C1 segment of cervical spinal cord (tissue), 14 donors: ENCODE measurements at places on chromosomes 6 and 20.

DNA sequence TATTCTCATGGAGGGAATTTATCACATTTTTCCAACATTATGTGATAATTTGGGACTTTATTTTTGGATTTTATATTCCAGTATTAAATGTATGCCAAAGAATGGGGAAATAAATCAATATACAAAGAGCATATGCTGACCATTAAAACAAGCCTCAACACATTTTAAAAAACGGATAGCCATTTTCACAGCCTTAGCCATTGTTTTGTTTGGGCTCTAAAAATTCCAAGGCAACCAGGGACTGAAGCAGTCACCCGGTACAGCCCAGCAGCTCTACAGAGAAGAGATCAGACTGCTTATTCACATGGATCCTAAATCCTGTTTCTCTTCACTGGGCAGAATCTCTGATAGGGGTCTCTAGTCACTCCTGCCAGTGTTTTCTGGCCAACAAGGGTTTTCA lies 150.2 kb upstream of the OGFRL1 start:
- no peak for DNase-seq

DNA sequence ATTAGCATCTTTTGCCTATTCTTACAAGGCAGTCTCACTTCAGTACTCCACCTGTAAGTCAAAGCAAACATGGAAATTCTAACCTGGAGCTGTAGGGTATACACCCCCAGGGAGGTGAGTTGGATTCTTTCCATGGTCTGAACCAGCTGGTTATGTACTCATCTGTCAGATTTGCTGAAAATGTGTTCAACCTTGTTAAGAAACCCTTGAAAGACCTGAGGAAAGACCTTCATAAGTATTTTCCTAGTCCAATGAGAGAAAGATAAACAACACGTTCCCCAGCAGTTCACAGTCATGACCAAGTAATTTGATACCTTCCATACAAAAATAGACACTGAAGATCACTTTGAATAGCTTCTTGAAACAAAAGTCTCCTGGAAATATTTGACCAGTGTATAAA lies 42.5 kb downstream of the ID4 start:
- no peak for DNase-seq

GRCh38 chr6:32371229-32371628 lies 474 bp downstream of the TSBP1 start:
- no peak for DNase-seq

DNA sequence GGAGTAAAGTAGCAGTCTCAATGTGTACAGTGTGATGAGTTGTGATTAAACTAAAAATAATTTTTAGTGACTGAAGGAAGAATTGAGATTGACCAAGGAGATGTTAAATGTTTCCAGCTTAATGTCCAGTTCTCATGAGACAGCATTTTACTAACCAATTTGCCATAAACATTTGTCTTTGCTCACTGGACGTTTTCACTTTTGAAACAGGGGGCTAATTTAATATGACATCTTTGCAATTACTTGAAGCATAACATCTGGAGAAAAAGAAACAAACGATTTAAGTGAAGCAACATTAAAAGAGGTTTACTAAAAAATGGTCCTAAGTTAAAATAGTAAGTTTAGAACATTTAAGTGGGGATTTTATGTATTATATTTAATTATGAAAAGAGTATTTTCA lies 443.8 kb downstream of the BCKDHB start:
- no peak for DNase-seq

DNA sequence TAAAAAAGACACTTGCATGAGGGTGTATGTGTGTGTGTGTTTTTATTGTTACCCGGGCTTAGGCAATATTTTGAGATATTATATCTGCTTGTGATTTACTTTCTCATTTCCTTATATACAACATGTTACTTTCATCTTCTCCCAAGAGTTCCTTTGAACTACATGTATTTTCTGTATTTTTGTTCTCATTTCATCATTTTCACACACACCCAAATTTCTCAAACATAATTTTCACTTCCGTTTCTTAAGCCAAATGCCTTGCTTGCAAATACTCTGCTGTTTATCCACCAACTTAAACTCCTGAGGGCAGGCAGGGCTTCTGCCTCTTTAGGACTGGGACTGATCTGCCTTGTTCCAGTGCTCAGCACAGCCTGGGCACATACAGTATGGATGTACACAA lies 69.3 kb upstream of the FYN start:
- no peak for DNase-seq

DNA sequence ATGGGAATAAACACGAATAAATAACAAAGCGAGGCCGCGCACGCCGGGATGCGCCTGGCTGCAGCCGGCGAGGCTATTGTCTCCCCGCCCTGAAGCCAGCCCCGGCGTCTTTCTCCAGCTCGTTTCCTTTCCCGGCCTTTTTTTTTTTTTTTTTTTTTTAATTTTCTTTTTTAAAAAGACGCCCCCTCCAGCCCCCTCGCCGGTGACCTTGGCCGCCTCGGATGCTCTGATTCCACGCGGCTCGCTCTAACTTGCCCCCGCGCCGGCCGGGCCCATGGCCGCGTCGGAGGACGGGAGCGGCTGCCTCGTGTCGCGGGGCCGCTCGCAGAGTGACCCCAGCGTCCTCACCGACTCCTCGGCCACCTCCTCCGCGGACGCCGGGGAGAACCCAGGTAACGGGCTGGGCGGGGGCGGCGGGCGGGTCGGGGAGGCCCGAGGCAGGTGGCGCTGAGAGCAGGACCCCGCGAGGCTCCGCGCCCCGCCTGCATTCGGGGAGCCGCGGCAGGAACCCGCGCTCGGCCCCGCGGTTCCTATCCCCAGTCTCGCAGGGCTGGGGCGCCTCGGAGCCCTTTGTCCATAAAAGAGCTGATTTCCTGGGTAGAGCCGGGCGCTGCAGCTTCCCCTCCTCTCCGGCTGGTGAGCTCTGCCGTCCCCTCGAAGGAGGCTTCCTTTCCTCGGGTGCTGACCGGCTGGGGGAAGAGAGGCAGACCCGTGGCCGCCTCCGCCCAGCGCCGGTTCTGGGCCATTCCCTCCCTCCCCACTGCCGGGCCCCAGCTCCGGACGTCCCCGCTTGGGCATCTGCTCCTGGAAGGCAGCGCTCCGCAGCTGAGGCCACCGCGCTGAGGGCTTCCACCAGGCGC lies 631 bp downstream of the PHACTR3 start:
- peak; percentile 58 for DNase-seq

DNA sequence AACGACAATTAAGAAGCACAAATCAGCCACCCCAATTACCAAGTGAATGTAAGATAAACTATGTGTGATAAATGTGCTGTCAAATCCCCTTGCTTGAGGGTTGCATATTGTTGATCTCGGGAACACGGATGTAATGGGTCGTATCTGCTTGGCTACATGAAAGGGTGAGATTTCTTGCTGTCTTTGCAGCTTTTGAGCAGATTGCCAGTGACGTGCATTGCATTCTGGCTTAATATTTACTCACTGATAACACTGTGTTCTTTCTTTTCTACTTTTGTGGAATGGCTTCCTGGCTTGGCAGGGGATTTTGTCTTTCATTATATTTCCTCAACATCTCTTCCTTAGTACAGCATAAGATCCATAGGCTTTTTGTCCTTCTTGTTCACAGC lies 10.5 kb upstream of the FAM210B start:
- DNase-seq: no peak

- no peak for DNase-seq
Measured at GRCh38 chr6:160101277-160102205, 20.1 kb upstream of the SLC22A1 start.

DNA sequence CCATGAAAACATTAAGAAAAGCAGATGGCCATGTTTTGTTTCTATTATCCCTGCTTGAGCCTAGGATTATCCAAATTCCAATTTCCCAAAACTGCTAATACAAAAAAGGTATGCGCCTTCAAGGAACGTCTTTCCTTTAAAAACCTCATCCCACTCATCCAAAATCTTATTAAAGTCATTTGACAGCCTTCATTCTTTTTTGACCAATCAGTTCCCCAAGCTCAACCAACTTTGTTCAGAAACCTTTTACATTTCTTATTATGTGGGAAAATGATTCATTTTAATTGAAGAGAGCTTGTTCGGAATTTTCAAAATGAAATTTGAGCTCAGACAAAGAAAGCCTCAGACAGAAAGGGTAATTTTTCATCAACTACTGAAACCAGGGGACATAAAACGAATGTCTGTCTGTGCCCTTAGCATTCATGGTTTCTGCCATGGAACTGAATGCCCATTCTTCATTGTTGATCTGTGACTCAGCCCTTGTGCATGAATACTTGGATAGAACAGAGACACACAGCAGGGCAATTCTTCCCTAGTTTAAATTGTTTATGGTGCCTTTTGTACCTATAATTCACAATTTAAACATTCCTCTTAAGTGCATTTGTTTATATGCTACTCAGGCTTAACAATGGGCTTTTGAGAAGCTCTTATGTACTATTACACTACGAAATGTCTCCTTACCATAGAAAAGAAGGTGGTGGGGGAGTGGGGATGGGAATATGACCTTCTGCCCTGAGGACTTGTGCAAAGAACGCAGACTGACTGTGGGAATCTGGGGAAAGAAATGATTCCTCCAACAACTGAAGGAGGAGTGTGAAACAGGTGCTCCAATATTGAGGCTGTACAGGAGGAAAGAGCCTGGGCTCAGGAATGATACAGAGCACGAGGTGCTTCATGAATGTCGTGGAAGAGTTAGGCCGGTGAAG lies 49.8 kb upstream of the ERVFRD-1 start:
- no peak for DNase-seq

DNA sequence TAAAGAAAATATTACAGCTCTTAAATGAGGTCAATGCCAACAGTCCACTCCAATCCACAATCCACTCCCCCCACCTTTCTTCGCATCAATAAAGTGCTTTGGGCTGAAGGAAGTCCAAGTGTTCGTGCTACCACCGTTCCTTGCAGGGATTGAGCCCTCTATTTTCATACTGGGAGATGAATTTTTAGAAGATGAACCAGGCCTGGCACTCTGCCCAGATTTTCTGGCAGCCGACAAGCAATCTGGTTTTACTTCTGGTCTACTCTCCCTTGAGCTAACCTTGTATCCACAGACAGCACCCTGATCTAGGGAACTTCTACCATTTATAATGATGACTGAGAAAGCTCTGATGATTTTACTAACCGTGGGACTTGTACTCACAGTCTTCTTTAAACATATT lies 72.3 kb downstream of the BTBD9 start:
- no peak for DNase-seq

GRCh38 chr6:123925350-123925749 lies 121.7 kb downstream of the NKAIN2 start:
- no peak for DNase-seq

DNA sequence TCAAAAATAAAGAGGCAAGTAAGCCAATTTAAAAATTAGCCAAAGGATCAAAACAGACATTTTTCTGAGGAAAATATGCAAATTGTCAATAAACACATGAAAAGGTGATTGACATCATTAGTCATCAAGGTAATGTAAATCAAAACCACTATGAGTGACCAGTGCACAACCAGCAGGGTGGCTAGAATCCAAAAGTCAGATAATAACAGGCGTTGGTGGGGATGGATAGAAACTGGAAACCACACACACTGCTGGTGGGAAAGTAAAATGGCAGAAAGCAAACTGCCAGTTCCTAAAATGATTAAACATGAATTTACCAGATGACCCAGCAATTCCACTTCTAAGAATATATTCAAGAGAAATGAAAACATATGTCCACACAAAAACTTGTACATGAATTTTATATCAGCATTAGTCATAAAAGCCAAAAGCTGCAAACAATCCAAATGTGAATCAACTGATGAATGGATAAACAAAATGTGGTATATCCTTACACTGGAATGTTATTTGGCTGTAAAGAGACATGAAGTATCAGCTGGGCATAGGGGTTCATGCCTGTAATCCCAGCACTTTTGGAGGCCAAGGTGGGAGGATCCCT lies 74.8 kb upstream of the MBOAT1 start:
- no peak for DNase-seq

- no peak for DNase-seq
Measured at GRCh38 chr20:1333462-1334369, 4.8 kb upstream of the SDCBP2 start.

DNA sequence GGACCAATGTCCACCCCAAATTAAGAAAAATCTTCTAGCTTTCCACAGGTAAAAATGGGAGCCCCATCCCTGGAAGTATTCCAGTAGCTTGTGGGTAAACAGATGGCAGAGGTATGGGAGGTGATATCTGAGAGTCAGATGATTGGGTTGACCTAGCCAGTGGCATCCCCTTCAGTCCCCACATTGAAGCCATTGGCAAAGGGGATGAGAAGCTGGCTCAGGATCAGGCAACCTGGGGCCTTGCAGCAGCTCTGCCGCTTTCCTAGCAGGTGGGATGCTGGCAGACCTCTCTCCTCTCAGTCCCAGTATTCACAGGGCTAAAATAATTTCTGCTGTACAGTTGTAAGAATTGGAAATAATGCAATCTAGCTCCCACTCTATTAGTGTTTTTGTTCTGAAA lies 108.9 kb upstream of the KCNG1 start:
- peak; percentile 9 for DNase-seq

GRCh38 chr6:27837625-27838057 lies 74.6 kb downstream of the OR2B2 start:
- no peak for DNase-seq

- DNase-seq: no peak
Measured at GRCh38 chr6:150915131-150915879, 49.8 kb downstream of the MTHFD1L start.

DNA sequence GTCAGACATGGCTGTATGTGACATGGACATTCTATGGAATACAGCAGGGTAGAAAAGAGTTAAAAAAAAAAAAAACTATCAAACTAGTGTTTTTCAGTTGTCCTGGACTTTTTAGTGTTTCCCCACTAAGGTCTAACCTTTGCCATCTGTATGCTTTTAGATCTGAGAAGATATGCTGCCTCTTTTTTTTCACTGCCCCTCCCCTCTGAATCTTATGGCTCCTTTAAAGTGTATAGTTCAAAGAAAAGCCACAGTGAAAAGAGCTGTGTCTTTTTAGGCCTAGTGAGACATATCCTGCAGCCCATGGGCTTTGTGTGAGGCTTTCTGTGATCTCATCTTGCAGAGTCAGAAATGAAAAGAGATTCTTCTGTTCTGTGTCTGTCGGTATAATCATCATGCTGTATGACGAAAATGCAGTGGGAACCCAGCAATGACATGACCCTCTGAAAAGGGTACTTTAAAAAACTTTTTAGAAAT lies 29.3 kb downstream of the ADGRG6 start:
- DNase-seq: no peak

GRCh38 chr6:97203343-97203742 lies 79.7 kb downstream of the MMS22L start:
- DNase-seq: no peak

- DNase-seq: no peak
Measured at GRCh38 chr20:37218441-37218840, 39.1 kb upstream of the MROH8 start.

- no peak for DNase-seq
Measured at GRCh38 chr20:50704971-50705370, 13.6 kb upstream of the RIPOR3 start.

- no peak for DNase-seq
Measured at GRCh38 chr6:165807249-165807960, 144.4 kb upstream of the PDE10A start.

GRCh38 chr6:14665827-14666724 lies 548.5 kb downstream of the CD83 start:
- DNase-seq: no peak

- DNase-seq: no peak
Measured at GRCh38 chr6:81071121-81071520, 681.4 kb downstream of the TENT5A start.
